ENCODE measurements at places on chromosomes 2 and 18.

GRCh38 chr2:98759827-98760625 lies 29.1 kb upstream of the MGAT4A start:
- DNase-seq: no peak

DNA sequence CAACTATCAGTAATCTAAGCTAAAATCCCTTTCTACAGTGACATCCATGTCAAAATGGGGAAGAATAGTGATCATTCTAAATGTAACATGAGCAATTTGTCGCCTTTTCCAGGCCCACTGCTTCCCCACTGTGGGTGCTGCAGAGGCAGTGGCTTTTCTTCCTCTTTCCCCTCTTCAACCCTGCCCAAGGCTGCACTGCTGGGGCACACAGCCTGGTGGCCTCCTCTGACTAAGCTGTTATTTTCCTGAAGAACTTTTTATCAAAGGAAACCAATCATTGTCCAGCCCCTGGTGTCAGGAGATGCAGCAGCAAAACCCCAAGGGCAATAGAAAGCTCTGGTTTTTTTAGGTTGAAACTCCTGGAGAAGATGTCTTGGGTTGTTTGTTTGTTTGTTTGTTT lies 117.6 kb upstream of the KLF7 start:
- peak; percentile 24 for DNase-seq

GRCh38 chr18:46546111-46546640 lies 110.8 kb downstream of the LOXHD1 start:
- no peak for DNase-seq

GRCh38 chr2:192146069-192147015 lies 48.4 kb downstream of the TMEFF2 start:
- DNase-seq: no peak

- DNase-seq: no peak
These were observed 3.9 kb downstream of the NPAS2 start for GRCh38 chr2:100823665-100824438.

DNA sequence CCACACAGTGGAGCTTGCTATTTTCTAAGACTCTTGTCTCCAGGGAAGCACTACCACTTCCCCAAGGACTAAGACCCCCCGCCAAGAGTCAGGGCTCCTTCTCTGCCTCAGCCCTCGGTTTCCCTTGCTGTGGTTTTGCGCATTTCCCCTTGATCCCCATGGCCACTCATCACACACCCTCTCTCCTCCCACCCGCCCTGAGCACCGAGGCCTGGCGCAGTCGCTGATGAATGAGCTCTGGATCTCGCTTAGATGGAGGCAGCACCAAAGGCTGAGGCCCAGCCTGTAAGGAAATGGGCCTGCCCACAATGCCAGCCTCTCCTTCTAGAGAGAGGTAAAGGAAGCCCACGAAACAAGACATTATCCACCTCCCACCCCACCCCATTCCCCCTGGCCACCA lies 96.9 kb downstream of the TNS1 start:
- no peak for DNase-seq

- no peak for DNase-seq
These were observed 280.2 kb downstream of the STK39 start for GRCh38 chr2:167966937-167967913.

- no peak for DNase-seq
These were observed 83.1 kb downstream of the EPAS1 start for GRCh38 chr2:46380038-46380940.

GRCh38 chr2:114219456-114219855 lies 223.0 kb upstream of the DPP10 start:
- no peak for DNase-seq

DNA sequence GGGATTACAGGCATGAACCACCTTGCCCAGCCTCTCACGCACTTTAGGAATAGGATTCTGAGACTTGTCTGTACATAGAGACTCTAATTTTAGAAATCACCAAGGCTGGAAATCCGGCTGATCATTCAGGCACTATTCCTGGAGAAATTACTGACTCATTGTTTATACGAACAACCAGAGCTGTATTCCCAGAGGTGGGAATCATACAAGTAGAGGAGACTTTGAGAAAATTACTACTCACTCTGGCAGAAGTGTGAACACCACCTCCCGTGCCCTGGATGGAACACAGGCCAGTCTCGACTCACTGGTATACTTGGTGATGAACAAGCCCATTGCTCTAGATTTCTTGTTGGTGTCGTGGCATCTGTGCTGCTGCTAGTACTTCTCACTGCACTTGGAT lies 5.8 kb upstream of the ADNP2 start:
- DNase-seq: no peak

GRCh38 chr2:51619961-51620360 lies 588.0 kb upstream of the NRXN1 start:
- DNase-seq: no peak

- no peak for DNase-seq
These were observed 2.1 kb downstream of the DHRS9 start for GRCh38 chr2:169071455-169071854.

DNA sequence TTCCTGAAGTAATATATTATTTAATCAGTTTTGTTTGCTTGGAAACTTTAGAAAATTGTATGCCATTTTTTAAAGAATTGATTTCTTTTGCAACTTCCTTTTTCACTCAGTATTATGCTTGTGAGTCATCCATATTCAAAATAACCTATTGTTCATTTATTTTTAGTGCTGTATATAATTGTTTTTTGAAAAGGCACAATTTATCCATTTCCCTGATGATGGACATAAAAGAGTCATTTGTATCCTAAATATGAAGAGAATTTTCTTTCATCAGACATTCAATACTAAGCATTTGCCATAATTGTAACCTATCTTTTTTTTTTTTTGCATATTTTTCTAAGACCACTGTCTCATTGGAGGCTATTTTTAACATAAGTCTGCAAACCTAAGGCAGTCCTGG lies 134.1 kb upstream of the SERPINE2 start:
- DNase-seq: no peak

DNA sequence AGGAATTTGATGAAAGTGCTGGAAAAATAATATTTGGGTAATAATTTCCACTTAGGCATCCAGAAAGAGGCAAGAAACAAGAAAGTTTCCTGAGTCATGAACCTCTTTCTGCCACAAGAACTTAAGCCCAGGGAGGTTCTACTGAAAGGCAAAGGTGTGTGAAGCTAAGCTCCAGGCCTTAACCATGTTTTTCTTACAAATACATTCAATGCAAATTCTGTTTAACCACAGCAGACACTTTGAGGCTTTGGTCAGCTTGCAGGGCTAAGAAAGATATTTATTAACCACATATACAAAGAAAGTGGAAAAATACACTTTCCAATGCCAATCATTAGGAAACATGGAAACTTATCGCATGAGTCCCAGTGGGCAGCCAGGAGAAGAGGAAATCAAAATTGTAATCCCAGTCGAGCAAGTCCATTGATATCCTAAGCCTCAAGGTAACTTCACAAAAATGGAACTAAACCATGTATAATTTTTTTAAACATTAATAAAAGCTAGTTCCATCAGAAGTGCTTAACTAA lies 68.3 kb downstream of the PIEZO2 start:
- DNase-seq: no peak

DNA sequence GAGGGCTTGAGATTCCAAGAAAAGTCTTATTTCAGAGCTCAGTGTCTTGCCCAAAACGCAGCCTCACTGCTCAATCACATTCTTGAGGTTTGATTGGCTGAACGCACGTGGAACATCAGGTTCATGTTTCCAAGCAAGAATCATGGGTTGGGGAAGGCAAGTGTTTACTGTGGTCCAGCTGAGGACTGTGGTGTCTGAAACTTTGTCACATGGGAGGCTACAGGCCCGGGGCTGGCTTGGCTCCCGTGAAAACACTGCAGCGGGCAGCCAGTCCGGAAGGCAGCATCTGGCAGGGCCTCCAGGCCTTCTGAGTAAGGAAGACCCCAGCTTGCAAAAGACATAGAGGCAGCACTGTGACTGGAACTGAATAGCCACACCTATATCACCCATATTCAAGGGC lies 84.7 kb downstream of the POLR1A start:
- DNase-seq: peak; percentile 13

GRCh38 chr2:173171924-173172643 lies 96.4 kb downstream of the MAP3K20 start:
- DNase-seq: no peak

DNA sequence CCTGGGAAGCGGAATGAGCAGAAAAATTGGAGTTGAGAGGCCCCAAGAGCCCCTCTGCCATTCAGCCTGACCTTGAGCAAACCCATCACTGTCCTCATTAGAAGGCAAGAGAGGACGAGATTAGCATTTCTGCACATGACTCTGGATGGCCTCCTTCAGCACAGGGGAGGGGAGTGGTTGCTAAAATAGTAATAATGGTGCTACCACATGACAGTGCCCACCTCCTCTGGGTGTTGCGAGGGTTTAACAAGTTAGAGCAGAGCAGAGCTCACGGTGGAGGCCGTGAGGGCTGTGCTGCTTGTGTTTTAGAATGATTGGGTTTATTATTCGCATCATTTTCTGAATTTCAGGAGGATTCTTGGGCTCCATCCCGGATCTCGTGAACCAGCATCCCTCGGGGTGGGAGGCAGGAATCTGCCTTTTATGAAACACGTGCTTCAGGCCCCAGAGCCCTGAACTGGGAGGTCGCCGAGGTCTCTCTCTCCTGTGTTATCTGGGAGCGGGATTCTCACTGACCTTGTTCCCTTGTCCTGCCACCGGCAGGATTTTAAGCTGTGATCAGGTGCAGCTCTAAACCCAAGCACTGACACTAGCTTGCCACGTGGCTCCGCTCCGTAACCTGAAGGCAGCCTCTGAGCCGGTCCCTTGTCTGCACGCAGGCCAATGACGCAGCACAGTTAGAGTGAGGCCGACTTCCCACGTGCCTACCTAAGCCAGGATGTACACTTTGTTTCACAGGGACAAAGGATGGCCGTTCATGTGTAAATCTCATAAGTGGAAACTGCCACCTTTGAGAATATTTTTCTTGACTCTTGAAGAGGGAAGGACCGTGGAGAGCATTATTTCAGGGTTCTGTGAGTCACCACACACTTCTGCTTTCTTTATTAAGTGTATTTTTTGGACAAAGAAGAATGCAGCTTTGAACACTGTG lies 142.3 kb downstream of the ACOXL start:
- DNase-seq: no peak

GRCh38 chr2:41387519-41387918 lies 660.3 kb upstream of the PKDCC start:
- no peak for DNase-seq

DNA sequence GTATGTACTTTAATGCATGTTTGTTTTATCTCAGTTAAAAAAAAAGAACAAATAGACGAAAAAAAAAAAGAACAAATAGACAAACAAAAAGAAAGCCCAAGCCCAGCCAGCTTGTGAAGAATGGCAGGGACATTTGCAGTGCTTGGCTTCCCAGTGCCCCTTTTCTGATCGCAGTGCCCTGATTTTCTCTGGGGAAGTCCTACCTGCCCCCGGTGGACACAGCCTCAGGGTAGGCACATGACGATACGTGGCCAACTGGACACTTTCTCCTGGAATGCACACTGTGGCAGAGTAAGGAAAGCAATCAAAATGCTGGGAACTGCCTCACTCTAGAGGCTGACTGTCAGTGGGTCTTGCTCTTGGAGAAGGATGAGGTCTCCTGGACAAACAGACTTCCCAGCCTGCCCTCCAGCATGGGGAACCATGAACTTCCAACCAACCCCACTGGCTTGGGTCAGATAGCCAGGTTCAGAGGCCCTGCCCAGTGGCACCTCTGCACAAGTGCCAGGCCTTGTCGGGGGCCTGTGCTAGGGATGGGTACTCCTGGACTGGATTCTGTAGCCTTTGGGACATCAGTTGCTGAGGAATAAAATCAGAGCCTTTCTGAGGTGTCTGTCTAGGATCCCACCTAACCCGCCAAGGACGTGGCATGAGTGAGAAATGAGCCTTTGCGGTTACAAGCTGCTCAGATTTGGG lies 76.7 kb downstream of the INHBB start:
- no peak for DNase-seq

- no peak for DNase-seq
These were observed 36.1 kb downstream of the INSIG2 start for GRCh38 chr2:118124288-118124891.

GRCh38 chr2:157764386-157764785 lies 111.7 kb downstream of the ACVR1 start:
- DNase-seq: no peak

DNA sequence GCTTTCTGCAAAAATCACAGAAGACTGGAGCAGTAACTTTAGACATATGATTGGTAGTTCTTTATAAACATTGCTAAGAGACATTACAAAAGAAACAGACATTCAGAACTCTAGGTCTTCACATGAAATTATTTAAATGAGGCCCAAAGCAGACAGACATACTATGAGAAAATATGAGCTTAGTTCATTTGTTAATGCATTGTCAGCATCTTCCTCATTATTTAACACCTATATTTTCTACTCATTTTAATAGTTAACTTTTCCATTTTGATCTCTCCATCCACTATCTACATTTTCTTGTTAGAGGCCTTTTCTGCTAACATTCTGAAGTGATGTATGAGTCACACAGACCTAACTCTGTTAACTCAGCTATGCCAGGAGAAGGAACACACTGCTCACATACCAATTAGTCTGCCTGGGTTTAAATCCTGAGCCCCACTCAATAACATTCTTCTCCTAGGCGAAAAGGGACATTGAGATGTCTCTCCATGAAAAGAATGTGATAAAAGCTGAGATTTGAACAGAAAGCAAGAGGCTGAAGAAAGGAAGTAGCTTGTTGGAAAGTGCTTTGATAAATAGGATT lies 400.3 kb upstream of the PKDCC start:
- DNase-seq: no peak

GRCh38 chr2:163919717-163920116 lies 183.9 kb upstream of the FIGN start:
- DNase-seq: no peak

DNA sequence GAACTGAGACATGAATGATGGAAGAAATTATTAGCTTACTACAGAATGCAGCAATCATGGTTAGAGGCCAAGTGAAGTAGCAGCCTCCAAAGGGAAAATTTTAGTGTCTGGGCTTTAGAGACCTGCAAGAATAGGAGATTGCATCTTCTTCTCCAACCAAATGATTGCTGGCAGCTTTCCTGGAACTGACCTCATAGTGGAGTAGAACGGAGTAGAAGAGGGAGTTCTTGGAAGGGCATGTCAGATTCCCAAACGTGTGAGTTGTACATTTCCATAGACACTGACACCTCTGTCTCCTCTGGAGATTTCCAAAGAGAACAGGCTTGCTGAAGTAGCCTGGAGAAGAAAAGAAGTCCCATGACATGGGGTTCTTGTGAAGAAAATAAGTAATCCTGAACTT lies 169.8 kb upstream of the ERBB4 start:
- no peak for DNase-seq

GRCh38 chr2:104434966-104435365 lies 418.9 kb upstream of the POU3F3 start:
- DNase-seq: no peak

DNA sequence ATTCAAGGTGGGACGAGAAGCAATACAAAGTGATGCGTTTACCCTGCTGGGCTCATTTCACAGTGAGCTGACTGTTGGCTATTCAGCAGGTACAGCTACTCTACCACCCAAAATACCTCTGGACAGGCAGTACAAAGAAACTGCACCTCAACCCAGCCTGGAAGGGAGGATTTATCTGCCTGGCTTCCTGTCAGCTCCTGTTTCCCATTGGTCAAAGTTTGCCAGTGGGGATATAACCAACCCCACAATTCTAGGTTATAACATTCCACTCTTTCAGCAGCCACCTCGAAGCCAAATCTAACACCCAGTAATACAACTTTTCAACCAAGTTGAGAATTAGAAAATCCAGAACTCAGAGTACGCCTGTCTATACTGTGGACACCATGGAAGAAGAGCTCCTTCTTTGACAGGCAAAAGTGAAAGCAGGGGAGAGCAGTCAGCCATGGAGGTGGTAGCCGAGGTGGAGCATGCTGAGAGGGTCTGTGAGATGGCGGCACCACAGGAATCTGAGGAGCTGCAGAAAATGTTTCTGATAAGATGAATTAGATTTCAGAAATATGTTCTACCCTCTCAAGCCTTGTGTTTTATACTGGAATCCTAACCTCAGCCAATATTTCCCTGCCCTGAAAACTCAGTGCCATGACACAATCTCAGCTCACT lies 10.8 kb downstream of the DUSP19 start:
- DNase-seq: no peak

Measured in activated naive CD4-positive, alpha-beta T cell treated with anti-CD3 and anti-CD28 coated beads, Interleukin-2, amount 10 ng/mL, durations not matched to agents 7 days and 5 days (primary cell).